Osteocyte (in vitro differentiated cells): ENCODE measurements at places on chromosomes 2 and 18. TPM values are rescaled to one million over a fixed set of nuclear protein-coding genes. Genes with fewer than 3 reads are reported as not detected.

TMEM198 gene
- total RNA-seq: 5.3 and 6.7 TPM in 2 replicates

RNU2-63P gene
- total RNA-seq: 4.7 TPM in 1 of 2 replicates, not detected in the other

RAX gene
- not detected in 2 replicates for total RNA-seq

RAPH1 gene
- 37.0 and 38.6 TPM in 2 replicates for total RNA-seq

LONRF2 gene
- 0.26 and 0.32 TPM in 2 replicates for total RNA-seq

MC4R gene
- not detected in 2 replicates for total RNA-seq

ANKRD62 gene
- not detected in 2 replicates for total RNA-seq

QPCT gene
- total RNA-seq: not detected in 2 replicates

CCDC141 gene
- total RNA-seq: not detected in 2 replicates

TGFA gene
- 0.08 TPM in 1 of 2 replicates, not detected in the other for total RNA-seq

RAB31 gene
- 90.8 and 97.2 TPM in 2 replicates for total RNA-seq

DSG2 gene
- 16.6 and 18.5 TPM in 2 replicates for total RNA-seq

DSC2 gene
- total RNA-seq: 1.2 and 1.6 TPM in 2 replicates

CAVIN2 gene
- total RNA-seq: 5.3 and 6.6 TPM in 2 replicates

GRCh38 chr2:158095269-158095668 is 6.4 kb upstream of the UPP2 start:
- H3K4me3 ChIP-seq: no peak overlapping the region
- H3K4me1 ChIP-seq: peaks cover 3% of the 10 kb centered on the region
- no peaks in the 10 kb centered on the region for H3K36me3 ChIP-seq

DNA sequence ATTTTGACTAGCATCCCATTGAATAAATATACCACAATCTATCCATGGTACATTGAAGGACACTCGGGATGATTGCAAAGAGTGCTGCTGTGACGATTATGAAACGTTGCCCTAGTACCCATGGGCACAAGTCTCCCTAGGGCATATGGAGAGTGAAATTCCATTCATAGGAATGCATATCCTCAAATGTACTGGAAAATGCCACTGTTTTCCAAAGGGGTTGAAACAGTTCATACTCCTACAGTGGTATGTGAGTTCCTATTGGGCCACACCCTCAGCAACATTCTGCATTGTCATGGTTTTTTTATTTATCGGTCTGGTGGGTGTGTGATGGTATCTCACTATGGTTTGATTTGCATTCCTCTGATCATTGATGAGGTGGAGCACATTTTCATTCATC is 130.6 kb downstream of the TWIST2 start:
- no peaks in the 10 kb centered on the region for H3K36me3 ChIP-seq
- H3K4me3 ChIP-seq: no peak overlapping the region
- H3K4me1 ChIP-seq: peaks cover 19% of the 10 kb centered on the region
- peaks cover 6% of the 10 kb centered on the region for H3K27me3 ChIP-seq
- peak overlapping the region; percentile 19 for H3K27ac ChIP-seq

DNA sequence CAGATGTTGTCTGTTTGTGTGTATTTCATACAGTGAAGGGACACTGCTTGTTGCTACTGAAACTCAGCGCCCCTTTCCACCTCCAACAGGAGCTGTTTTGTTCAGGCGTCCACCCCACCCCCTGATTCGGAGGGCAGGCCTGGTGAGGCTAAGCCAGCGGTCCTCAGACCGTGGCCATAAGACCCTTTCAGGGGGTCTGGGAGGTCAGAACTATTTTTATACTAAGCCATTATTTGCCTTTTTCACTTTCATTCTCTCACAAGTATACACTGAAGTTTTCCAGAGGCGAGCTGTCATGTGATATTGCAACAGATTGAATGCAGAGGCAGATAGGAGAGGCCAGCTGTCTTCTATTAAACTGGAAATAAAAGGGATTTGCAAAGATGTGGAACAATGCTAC is 39.7 kb upstream of the IGFBP5 start:
- peaks cover 2% of the 10 kb centered on the region for H3K36me3 ChIP-seq
- no peak overlapping the region for H3K4me3 ChIP-seq
- H3K4me1 ChIP-seq: peaks cover 7% of the 10 kb centered on the region
- DNase-seq: no peak

- no peaks in the 10 kb centered on the region for H3K4me1 ChIP-seq
- no peak overlapping the region for H3K4me3 ChIP-seq
- DNase-seq: no peak
- H3K36me3 ChIP-seq: peaks cover 20% of the 10 kb centered on the region
These were observed 46.8 kb upstream of the DNMT3A start for GRCh38 chr2:25388491-25388890.

- no peaks in the 10 kb centered on the region for H3K4me1 ChIP-seq
- H3K36me3 ChIP-seq: no peaks in the 10 kb centered on the region
- no peak overlapping the region for H3K4me3 ChIP-seq
- H3K27me3 ChIP-seq: peaks cover 8% of the 10 kb centered on the region
- no peak for DNase-seq
These were observed 170.4 kb upstream of the MYCN start for GRCh38 chr2:15769676-15770547.

GRCh38 chr18:12552879-12553242 is 105.0 kb downstream of the SPIRE1 start:
- H3K27me3 ChIP-seq: no peaks in the 10 kb centered on the region
- no peak overlapping the region for H3K4me3 ChIP-seq
- H3K4me1 ChIP-seq: peaks cover 22% of the 10 kb centered on the region
- peaks cover 5% of the 10 kb centered on the region for H3K36me3 ChIP-seq

DNA sequence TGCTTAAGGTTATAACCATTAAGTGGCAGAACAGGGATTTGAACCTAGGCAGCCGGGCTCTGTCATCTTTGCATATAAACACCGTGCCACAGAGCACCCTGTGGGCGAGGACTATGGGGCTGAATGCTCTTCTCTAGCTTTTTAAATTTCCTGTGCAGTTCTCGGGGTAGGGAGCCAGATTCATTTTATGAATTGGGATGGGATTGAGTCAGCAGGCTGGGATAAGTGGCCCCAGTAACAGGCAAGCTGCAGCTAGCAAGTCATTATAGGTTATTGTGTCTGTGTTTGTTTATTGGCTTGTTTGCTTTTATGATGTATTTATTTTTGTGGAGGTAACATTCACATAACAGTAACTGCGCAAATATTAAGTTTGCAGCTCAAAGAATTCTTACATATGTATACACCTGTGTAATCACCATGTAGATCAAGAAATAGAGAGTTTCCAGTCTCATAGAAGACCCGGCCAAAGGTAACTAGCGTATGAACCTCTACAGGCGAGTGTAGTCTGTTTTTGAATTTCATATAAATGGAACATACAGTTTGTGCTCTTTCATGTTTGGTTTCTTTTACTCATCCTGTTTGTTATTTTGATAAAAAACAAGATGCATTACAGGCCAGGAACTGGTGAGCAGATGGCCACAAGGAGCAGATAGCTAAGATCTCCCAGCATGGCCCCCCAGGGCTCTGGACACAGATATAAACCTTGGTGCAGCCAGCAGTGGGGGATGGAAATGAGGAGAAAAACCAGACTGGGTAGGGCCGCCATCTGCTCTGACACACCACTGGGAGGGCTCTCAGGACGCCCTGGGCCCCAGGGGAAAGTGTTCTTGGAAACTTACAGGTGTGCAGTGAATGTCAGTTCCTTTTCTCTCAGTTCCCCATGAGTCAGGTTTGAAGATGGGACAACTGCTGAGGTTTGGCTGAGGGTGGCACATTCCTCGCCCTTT is 49.2 kb upstream of the GPR155 start:
- no peak overlapping the region for H3K4me3 ChIP-seq
- H3K36me3 ChIP-seq: no peaks in the 10 kb centered on the region
- peaks cover 9% of the 10 kb centered on the region for H3K4me1 ChIP-seq
- no peak for DNase-seq
- H3K27me3 ChIP-seq: no peaks in the 10 kb centered on the region

- H3K36me3 ChIP-seq: peaks cover 3% of the 10 kb centered on the region
- H3K27me3 ChIP-seq: no peaks in the 10 kb centered on the region
- H3K4me1 ChIP-seq: peaks cover 3% of the 10 kb centered on the region
- no peak for DNase-seq
These were observed 138.0 kb upstream of the LYPD6 start for GRCh38 chr2:149192427-149192826.

GRCh38 chr2:9095690-9096089 is 92.2 kb upstream of the MBOAT2 start:
- H3K4me1 ChIP-seq: peaks cover 62% of the 10 kb centered on the region
- H3K27me3 ChIP-seq: no peaks in the 10 kb centered on the region
- H3K4me3 ChIP-seq: no peak overlapping the region
- no peaks in the 10 kb centered on the region for H3K36me3 ChIP-seq
- no peak for DNase-seq
- peak overlapping the region; percentile 90 for H3K27ac ChIP-seq

- no peak overlapping the region for H3K27ac ChIP-seq
- no peak for DNase-seq
- H3K4me3 ChIP-seq: no peak overlapping the region
- no peaks in the 10 kb centered on the region for H3K36me3 ChIP-seq
- H3K4me1 ChIP-seq: peaks cover 17% of the 10 kb centered on the region
These were observed 40.0 kb downstream of the TEX44 start for GRCh38 chr2:231632559-231633142.

DNA sequence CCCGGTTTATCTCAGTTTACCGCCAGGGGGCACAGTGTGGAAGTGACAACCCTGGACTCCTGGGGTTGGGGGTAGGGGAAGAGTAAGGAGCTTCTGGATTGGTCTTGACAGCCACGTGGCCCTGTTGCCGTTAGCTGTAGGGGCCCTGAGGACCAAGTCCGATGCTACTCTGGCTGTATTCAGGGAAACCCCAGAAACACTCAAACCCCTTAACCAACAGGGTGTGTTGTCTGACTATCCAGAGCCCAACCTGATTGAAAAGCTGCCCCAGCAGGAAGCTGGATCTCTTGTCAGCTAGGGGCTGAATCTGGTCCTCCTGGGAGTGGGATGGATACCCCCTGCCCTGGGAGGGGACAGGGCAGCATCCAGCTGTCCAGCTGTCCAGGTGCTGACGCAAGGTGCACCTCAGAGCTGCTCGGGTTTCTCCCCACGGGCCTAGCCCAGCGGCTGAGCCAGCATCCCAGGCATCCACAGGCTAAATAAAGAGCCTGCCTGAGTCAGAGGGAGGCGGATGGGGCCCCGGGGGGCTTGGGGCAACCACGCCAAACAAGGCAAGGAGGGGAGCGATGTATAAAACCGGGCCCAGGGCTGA is 3.1 kb upstream of the GMPPA start:
- no peak for DNase-seq
- no peaks in the 10 kb centered on the region for H3K36me3 ChIP-seq
- H3K27ac ChIP-seq: no peak overlapping the region
- H3K4me3 ChIP-seq: no peak overlapping the region
- H3K4me1 ChIP-seq: peaks cover 25% of the 10 kb centered on the region

- H3K4me3 ChIP-seq: no peak overlapping the region
- no peaks in the 10 kb centered on the region for H3K4me1 ChIP-seq
- DNase-seq: no peak
- no peaks in the 10 kb centered on the region for H3K27me3 ChIP-seq
- peaks cover 23% of the 10 kb centered on the region for H3K36me3 ChIP-seq
- H3K27ac ChIP-seq: no peak overlapping the region
These were observed 54.1 kb downstream of the VIL1 start for GRCh38 chr2:218472988-218473387.

DNA sequence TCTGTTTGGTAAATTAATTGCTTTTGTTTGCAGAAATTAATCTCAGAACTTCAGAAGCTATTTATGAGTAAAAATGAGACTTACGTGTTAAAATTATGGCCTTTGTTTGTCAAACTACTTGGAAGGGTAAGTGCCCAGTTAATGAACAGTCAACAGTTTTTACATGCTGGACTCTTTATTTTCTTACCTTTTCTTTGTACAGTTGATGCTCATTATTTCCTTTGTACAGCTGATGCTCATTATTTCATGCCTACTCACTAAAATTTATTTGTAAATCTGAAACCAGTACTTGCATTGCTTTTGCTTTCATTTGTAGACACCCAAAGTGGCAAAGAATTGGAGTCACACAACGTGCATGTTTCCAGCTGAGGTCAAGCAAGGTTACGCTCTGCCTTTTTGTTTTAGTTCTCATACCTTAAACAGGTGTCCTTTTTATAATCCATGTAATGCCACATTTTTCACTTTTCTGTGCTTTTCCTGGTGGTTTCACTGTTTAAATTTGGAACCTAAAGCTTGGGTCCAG is 13.3 kb downstream of the RIF1 start:
- no peak overlapping the region for H3K4me3 ChIP-seq
- H3K4me1 ChIP-seq: no peaks in the 10 kb centered on the region
- no peak overlapping the region for H3K27ac ChIP-seq
- peaks cover 46% of the 10 kb centered on the region for H3K36me3 ChIP-seq

- no peaks in the 10 kb centered on the region for H3K36me3 ChIP-seq
- DNase-seq: no peak
- H3K27ac ChIP-seq: no peak overlapping the region
- H3K4me3 ChIP-seq: no peak overlapping the region
- no peaks in the 10 kb centered on the region for H3K27me3 ChIP-seq
These were observed 107.5 kb upstream of the SPATS2L start for GRCh38 chr2:200199005-200199404.

GRCh38 chr2:125427721-125428315 is 1228.1 kb upstream of the GYPC start:
- H3K4me3 ChIP-seq: no peak overlapping the region
- DNase-seq: no peak

GRCh38 chr2:72570413-72570812 is 255.4 kb downstream of the EXOC6B start:
- H3K4me3 ChIP-seq: no peak overlapping the region
- peaks cover 28% of the 10 kb centered on the region for H3K4me1 ChIP-seq
- DNase-seq: no peak
- no peak overlapping the region for H3K27ac ChIP-seq

GRCh38 chr2:21234001-21234400 is 110.2 kb downstream of the TDRD15 start:
- H3K4me3 ChIP-seq: no peak overlapping the region
- H3K36me3 ChIP-seq: no peaks in the 10 kb centered on the region

GRCh38 chr2:108924580-108925251 is 64.3 kb downstream of the EDAR start:
- no peak overlapping the region for H3K4me3 ChIP-seq
- peaks cover 61% of the 10 kb centered on the region for H3K27me3 ChIP-seq
- H3K36me3 ChIP-seq: no peaks in the 10 kb centered on the region
